AG04449 (cell line): ENCODE measurements at places on chromosomes 13 and 19.

DNA sequence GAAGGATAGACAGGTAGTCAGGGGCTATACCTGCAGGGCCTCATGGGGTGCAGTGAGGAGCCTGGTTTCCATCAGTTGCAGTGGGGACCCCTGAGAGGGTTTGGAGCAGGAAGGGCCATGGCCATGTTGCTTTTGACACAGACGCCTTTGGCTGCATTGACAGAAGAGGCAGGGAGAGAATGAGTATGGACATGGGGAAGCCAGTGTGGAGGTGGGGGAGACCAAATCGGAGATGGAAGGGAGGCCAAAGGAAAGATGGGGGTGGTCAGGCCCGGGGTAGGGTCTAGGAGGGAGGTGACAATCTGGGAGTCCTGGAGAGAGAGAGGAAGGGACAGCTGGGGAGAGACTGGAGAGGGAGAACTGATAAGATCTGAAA, 1.3 kb downstream of the HSD11B1L start:
- DNase-seq, result no peak

DNA sequence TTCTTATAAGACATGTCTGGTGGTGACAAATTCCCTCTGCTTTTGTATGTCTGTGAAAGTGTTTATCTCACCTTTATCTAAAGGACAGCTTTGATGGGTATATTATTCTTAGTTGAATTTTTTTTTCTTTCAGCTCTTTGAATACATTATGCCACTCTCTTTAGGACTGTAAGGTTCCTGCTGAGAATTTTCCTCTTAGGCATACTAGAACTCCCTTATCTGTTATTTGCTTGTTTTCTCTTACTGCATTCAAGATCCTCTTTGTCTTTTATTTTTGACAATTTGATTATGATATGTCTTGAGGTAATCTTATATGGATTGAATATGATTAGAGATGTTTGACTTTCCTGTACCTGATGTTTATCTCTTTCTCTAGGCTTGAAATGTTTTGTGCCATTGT, 1328.4 kb downstream of the PCDH9 start:
- no peak for DNase-seq

GRCh38 chr19:18284712-18285360, 3.4 kb upstream of the JUND start:
- DNase-seq, result no peak

GRCh38 chr13:57629391-57629804, 2.1 kb upstream of the PCDH17 start:
- no peak for DNase-seq

DNA sequence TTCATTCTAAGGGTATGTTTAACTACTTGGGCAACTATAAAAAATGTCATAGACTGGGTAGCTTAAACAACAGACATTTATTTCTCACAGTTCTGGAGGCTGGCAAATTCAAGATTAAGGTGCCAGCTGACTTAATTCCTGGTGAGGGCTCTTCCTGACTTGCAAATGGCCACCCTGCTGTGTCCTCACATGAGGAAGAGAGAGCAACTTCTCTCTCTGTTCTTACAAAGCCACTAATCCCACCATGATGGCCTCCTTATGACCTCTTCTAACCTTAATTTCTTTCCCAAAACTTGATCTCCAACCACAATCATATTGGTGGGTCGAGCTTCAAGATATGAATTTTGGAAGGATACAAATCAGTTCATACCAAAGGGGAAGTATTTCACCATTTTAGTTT, 399.0 kb downstream of the DCT start:
- no peak for DNase-seq

DNA sequence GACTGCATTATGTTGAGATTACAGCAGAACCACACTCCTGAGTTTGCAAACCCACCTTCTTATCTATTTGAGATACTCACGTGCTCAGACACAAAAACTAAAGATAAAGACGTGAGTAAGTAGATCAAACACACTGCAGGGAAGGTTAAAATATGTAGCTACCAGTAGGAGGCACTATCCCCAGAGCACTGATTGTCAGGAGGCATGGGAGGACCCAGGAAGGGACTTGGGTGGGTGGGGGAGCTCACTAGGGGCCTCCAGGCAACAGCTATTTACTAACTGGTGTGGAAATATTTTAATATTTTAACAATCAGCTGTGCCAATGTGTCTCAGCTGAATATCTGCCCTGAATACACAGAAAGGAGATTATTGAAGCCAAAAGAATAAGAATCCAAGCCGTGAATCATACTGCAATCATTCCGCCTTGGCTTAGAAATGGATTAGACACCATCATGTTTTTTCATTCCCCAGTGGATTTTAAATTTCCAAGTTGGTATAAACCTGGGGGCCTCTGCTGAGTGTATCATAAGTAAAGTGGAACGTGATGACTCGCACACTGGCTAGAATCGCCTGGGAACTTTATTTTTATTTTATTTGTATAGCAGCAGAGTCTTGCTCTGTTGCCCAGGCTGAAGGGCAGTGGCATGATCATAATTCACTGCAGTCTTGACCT, 73.2 kb upstream of the CACNA1A start:
- peak; percentile 29 for DNase-seq

DNA sequence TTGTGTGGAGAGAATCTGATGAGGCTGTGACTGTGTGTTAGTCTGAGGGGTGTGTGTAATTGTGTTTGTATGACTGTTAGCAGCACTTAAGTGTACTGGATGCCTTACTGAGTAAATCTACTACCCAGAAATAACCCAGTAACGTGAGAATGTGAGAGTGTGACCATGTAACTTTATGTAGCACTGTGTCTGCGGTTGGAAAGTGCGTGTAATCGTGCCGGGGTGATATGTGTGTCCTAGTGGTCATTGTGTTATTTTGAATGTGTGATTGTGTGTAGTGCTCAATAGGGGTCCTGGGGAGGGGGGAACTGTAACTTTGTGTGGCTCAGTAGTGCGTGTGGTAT, 550 bp downstream of the ZNF383 start:
- no peak for DNase-seq

- DNase-seq, result no peak
Observed at GRCh38 chr19:50599427-50599826, 31.2 kb upstream of the LRRC4B start.

DNA sequence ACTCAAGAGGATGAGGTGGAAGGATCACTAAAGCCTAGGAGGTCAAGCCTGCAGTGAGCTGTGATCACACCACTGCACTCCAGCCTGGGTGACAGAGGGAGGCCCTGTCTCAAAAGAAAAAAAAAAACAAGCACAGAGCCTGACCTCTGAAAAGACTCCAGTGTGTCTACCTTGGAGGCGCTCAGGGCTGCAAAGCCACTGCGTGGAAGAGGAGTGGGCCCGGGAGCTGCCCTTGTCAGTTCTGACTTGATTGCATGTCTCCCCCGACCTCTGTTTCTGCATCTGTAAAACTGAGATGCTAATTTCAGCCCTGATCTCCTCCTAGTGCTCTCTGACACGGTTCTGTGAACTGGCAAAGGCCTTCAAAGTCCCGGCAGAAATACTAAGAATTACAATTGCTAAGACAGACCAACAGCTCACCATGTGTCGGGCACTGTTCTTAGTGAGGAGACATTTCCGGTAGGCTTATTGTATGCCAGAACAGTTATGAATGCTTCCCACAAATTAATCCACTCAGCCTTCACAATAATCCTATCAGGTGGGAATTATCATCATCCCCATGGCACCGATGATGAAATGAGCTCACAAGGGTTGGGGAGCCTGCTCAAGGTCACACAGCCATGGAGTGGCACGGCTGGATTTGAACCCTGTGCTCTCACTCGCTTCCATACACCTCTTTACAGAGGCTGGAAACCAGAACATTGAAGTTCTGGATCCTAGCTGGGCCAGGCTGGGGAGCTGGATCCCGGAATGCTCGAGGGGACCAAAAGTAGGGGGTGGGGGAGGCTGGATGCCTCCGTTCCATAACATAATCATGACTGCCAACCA, 3.5 kb downstream of the AKT2 start:
- DNase-seq, result no peak
